ENCODE measurements at places on chromosomes 12 and 14. TPM values are rescaled to one million over a fixed set of nuclear protein-coding genes. Genes with fewer than 3 reads are reported as not detected.
A peak's percentile ranks its signal among the peaks of the same experiment; 100 is the strongest.

TOMM20L gene
- total RNA-seq: 1.0 TPM

DNA sequence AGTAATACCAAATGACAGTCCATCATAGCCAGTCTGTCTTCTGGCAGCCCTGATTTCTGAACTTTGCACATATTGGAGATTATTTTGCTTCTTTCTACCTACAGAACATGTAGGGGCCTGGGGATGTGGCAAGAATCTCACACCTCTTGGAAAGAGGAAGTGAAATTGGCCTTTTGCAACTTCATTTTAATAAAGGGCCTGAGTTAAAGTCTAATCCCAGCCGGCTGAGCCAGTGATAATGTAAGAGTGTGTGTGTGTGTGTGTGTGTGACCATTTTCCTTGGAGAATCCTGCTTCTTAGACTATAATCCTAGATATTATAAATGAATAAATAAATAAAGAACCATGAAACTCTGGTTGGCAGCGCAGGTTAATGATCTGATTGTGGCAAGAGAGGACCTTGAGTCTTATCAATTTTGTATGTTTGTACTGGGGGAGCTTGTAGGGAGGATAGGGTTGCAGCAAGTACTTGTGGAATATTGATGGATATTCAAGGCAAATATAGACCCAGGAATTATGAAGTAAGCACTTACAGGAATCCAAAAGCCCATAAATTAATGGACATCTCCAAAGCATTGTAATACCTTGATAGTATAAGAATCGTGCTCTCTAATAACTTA lies 233.2 kb upstream of the AMIGO2 start:
- no peak for DNase-seq

DNA sequence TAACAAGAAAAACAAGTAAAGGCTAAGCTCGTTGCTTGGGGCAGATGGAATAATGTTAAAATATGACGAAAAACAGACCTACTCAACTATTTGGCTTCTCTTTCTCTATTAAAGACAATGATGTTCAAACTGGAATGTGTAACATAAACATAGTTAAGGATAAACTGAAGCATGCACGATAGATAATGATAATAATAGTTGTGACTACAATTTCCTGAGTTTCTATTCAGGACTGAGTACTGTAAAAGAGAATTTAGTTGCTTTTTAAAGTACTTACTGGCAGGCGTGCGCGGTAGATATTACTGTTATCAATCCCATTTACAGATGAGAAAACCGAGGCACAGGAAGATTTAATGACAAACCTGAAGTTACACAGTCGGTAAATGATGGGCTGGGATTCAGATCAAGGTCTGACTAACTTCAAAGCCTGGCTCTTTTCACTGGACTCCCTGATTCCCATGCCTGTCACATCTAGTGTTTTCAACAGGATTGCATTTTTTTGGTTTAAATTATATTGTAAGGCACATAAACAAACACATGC lies 103.0 kb downstream of the CRADD start:
- no peak for DNase-seq

DNA sequence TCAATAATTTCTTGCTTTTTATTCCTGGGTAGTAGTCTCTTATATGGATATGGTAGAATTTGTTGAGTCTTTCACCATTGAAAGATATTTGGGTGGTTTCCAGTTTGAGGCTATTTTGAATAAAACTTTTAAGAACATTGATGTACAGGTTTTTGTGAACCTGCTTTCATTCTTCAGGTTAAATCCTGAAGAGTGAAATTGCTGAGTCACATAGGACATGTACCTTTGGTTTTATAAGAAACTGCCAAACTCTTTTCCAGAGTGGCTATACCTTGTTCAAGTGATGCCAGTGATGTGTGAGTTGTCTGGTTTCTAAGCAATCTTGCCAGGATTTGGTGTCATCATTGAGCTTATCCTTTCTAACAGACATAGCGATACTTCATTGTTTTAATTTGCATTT lies 184.6 kb upstream of the PZP start:
- no peak for DNase-seq

- no peak for DNase-seq
Measured at GRCh38 chr12:100795174-100795799, 711 bp downstream of the ANO4 start.

- DNase-seq: no peak
Measured at GRCh38 chr12:124557518-124558223, 9.7 kb downstream of the NCOR2 start.

DNA sequence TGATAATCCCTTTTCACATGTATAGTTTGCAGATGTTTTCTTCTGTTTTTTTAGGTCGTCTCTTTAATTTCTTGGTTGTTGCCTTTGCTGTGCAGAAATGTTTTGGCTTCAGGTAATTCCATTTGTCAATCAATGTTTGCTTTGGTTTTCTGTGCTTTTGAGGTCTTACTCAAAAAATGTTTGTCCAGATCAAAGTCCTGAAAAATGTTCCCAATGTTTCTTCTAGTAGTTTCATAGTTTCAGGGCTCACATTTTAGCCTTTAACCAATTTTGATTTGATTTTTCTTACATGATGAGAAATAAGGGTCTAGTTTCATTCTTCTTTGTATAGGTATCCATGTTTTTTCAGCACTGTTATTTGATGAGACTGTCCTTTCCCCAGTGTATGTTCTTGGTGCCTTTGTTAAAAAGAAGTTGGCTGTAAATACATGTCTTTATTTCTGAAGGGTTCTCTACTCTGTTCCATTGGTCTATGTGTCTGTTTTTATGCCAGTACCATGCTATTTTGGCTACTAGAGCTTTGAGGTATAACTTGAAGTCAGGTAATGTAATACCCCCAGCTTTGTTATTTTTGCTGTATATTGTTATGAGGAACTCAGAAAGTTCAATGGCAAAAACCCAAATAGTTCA lies 578.7 kb upstream of the SEL1L start:
- no peak for DNase-seq

STXBP6 gene
- total RNA-seq: 10.9 TPM

- peak; percentile 52 for DNase-seq
Measured at GRCh38 chr12:9702255-9702654, 30.6 kb downstream of the CLECL1 start.

DNA sequence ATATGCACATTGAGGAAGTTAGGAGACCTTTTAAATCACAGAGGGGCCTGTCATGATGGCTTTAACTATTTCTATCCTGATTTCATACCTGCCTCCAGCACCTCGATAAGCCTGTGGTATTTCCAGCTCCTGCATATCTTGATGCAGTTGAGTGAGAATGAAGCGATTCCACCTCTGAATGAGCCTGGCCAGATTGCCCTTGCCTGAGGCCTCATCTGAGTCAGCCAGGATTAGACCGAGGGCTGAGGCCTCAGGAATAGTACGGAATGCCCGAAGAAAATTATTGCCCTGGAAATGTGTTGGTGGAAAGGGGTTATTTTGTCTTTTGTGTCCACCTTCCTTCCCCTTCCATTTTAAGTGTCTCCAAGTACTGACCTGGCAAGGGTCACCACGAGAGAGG lies 8.4 kb upstream of the CNPY2 start:
- no peak for DNase-seq

DNA sequence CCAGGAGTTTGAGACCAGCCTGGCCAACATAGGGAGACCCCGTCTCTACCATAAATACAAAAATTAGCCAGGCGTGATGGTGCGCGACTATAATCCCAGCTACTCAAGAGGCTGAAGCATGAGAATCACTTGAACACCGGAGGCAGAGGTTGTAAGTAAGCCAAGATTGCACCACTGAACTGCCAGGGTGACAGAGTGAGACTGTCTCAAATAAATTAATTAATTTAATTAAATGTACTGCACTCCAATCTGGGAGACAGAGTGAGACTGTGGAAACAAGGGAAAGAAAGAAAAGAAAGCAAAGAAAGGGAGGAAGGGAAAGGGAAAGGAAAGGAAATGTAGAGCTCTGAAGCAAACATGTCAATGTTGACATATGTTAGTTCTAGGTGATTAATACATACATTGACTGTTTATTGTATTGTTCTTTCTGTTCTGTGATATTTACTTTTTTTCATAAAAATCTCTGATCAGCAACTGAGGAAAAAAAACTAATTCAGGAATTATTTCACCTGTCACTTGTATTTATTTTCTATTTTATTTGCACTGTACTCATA lies 99.6 kb downstream of the DENND5B start:
- no peak for DNase-seq

DNA sequence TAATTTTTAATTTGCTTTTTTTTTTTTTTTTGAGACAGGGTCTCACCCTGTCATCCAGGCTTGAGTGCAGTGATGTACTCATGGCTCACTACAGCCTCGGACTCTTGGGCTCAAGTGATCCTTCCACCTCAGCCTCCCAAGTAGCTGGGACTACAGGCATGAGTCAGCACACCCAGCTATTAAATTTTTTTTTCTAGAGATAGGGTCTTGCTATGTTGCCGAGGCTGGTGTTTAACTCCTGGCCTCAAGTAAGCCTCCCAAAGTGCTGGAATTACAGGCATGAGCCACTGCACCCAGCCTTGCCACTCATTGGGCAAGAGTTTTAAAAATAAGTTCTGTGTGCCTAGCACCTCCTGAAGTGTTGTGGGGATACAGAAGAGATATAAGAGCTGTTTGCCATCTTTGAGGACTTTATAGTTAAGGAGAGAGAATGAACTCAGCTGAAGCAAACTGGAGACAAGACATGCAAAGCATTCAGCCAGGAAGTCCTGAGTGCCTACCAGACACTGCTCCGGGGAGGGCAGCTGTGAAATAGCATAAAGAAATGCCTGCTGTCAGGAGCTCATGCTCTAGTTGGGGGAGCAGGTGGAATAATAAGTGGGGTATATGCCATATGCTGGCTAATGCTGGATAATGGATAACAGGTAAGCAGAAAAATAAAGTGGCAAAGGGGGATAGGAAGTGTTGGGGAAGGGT lies 15.0 kb upstream of the EMP1 start:
- DNase-seq: no peak

FAM90A1 gene
- total RNA-seq: 0.36 TPM

DNA sequence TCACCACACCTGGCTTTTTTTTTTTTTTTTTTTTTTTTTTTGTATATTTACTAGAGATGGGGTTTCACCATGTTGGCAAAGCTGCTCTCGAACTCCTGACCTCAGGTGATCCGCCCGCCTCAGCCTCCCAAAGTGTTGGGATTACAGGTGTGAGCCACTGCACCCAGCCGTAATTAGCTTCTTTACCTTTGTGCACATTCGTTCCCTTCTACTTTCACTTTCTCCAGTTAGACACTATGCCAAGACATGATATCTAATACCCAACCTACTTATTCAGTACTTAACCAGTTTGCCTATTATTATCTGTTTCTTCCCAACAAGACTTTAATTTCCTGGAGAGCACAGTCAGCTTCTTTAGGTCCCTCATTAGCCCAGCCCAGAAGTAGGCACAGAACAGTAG lies 5.3 kb downstream of the STYK1 start:
- DNase-seq: no peak

DNA sequence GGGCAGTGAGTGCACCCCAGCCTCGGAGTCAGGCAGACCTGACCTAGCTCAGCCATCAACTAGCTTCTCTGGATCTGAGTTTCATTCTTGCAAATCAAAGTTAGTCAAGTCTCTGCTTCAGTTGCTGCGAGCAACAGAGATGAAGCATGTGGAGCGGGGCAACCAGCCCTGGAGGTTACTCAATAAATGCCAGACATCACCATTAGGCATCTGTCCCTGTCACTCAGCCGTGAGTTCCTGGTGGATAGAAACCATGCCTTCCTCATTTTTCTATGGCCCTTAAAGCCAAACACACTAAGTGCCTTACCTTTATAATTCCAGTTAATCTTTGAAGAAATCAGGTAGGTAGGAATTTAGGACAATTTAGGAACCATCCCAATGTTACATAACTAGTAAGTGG lies 19.3 kb downstream of the RFX4 start:
- no peak for DNase-seq

DNA sequence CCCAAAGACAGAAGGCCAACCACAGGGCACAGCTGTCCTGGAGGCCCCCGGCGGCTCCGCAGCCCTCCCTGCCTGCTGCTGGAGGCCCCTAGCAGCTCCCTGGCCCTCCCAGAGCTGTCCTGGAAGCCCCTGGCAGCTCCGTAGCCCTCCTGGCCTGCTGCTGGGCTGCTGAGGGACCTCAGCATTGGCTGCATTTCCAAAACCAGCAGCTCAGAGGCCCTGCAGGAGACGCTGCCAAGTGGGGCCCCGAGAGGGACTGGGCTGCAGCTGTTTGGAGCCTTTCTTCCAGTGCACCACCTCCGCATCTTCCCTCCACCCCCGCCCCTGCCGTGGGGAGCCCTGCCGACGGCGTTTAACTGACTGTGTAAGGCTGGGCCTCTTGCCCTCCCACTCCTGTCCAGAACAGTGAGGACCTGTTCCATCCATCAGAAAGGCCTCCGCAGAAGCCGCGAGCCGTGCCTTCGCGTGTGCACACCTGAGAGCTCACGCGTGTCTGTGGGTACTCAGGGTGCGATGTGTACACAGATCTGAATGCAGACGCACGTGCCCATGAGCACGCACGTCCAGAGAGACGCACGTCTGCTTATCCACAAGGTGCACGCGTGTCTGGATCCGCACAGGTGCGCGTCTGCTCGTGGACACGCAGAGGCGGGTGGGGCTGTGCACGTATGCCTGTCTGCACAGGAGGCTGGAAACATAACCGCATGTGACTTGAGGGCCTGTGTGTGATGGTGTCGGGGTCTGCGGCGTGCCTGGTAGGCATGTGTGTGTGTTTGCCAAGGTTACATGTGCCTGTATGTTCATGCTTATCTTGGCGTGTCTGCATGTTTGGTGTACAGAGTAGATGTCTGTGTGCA lies 57.0 kb upstream of the FBRSL1 start:
- no peak for DNase-seq

DNA sequence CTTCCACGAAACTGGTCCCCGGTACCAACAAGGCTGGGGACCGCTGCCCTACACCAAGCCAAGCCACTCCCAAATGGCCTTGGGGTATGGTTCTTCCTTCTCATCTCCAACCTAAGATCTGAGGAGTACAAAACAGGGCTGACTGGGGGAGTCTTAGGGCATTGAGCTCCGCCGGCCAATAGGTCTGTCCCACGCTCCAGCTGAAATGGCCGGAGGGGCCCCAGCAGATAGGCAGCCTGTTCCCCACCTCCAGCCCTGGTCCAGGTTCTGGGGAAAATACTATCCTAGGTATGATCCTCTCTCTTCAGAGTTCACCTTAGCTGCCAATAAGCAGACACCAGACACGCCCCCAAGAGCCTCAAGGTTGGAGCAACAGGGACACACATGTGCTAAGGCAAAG lies 90.2 kb downstream of the ACTN1 start:
- DNase-seq: no peak

- no peak for DNase-seq
Measured at GRCh38 chr14:87142551-87143211, 850.3 kb downstream of the GALC start.

DNA sequence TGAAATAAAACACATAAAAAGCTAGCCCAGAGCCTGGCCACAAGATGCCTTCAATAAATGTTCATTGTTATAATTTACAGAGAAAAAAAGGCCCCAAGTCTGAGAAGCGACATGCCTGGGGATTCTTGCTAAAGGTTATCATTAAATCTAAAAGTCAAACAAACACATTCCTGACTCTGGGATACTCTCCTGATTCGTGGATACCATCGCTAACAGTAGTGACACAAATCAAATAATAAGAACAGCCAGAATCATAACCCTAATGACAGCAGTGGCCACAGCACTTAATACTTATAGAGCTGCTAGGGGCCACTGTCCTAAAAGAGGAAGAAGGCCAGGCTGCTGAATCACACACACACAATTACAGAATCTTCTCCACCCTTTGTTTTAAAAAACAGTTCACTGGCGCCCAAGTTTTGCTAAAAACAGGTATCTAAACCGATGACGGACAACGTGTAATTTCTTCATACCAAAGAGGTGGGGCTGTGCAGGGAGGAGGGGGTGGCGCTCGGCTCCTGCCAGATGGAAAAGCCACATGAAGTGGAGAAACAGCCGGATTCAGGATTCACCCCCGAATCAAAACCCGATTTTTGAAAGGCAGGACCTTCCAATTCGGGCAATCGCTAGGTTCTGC lies 1.2 kb downstream of the CLIP1 start:
- DNase-seq: peak; percentile 55

All from mucosa of descending colon (tissue), 3 donors.